ENCODE measurements at places on chromosomes 4 and X.

GRCh38 chrX:56782352-56782751 lies 53.3 kb downstream of the NBDY start:
- no peak for DNase-seq
- H3K4me1 ChIP-seq: no peaks in the 10 kb centered on the region
- H3K27me3 ChIP-seq: no peaks in the 10 kb centered on the region
- H3K27ac ChIP-seq: peak overlapping the region; percentile 77

DNA sequence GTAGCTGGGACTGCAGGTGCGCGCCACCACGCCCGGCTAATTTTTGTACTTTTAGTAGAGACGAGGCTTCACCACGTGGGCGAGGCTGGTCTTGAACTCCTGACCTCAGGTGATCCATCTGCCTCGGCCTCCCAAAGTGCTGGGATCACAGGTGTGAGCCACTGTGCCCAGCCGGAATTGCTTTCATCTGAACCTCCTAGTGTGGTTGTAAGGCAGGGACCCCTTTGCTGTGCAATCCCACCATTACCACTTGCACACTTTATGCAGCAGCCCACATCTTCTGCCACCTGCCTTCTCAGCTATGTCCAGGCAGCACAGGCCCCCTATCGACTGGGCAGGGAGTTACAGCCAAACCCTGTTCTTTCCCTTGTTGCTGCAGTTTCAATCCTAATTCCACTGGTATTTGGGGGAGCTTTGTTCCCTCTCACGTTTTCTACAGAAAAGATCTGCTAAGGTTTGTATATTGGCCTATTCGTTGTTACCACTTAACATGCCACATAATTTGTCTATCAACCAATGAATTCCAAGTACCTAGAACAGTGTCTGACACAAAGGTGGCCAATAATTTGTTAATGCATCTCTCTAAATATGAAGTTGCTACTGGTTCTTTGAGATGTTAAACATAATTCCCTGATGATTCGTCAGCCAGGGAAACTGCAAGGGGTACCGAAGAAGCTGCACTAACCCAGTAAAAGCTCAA lies 6.5 kb downstream of the RPL39 start:
- H3K27me3 ChIP-seq: no peaks in the 10 kb centered on the region
- H3K36me3 ChIP-seq: no peaks in the 10 kb centered on the region
- no peaks in the 10 kb centered on the region for H3K4me1 ChIP-seq
- no peak overlapping the region for H3K27ac ChIP-seq

DNA sequence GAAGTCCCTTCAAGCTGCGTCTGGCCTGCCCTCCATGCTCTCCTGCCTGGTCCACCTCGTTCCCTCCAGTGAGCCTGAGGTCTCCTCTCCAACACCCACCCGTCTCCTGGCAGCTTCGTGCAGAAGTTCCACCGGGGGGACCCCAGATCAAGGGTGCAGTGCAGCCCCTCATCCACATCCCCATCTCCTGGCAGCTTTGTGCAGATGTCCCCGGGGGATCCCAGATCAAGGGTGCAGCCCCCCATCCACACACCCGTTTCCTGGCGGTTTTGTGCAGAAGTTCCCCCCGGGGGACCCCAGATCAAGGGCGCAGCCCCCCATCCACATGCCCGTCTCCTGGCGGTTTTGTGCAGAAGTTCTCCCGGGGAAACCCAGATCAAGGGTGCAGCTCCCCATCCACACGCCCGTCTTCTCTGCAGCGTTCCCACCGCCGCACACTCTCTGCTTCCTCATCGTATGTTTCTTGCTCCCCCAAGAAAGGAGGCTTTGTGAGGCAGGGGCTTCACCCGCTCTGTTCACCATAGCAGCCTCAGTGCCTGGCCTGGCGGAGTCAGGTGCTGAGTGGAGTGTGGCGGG lies 35.7 kb downstream of the PIGG start:
- H3K36me3 ChIP-seq: peaks cover 8% of the 10 kb centered on the region
- no peaks in the 10 kb centered on the region for H3K27me3 ChIP-seq
- H3K4me1 ChIP-seq: no peaks in the 10 kb centered on the region
- no peak overlapping the region for H3K4me3 ChIP-seq
- DNase-seq: peak; percentile 48

GRCh38 chr4:107800706-107801105 lies 24.0 kb upstream of the SGMS2 start:
- no peaks in the 10 kb centered on the region for H3K36me3 ChIP-seq
- H3K27me3 ChIP-seq: no peaks in the 10 kb centered on the region
- no peak overlapping the region for H3K4me3 ChIP-seq

DNA sequence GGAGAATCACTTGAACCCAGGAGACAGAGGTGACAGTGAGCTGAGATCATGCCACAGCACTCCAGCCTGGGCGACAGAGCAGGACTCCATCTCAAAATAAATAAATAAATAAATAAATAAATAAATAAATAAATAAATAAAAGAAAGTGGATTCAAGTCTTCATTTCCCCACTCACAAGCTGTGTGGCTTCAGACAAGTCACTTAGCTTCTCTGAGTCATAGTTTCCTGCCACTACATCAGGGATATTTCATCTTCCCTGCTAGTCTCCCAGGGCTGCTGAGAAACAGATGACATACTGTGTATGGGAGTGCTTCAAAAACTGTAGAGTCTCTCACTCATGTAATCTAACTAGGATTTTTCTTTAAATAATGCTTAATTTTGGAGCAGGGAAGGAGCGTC lies 37.2 kb downstream of the TBC1D9 start:
- no peaks in the 10 kb centered on the region for H3K36me3 ChIP-seq
- peak overlapping the region; percentile 45 for H3K27ac ChIP-seq
- DNase-seq: no peak
- no peak overlapping the region for H3K4me3 ChIP-seq

DNA sequence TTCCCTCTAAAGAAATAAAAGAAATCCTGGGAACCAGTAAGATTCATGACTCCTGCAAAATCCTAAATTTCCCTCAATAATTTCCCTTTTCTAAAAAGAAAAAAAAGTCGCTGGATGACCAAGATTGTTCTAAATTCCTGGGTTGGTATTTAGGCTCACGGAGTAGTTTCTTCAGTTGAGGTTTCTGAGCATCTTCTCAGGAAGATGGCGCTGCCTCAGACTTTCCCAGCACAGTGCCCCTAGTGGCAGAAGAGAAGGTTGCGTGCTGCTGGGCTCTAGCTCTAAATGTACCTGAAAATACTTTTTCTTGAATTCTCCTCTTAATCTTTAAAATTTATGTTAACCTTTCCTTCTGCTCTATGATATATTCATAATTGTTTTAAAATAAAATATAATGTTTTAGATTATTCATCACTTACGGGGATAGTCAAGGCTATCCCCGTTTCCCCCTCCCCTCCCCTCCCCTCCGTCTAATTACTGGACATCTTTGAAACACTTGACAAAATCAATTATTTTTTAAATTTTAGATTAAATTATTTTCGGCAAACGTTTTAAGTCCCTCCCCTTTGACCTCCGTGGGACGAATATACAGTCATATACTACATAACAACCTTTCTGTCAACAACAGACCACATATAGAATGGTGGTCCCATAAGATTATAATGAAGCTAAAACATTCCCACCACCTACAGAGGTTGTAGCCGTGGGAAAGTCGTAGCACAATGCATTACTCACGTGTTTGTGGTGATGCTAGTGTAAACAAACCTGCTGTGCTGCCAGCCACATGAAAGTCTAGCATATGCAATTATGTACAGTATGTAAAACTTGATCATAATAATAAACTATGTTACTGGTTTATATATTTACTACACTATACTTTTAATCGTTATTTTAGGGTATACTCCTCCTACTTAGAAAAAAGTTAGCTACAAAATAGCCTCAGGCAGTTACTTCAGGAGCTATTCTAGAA lies 41.0 kb upstream of the GATB start:
- no peak overlapping the region for H3K27ac ChIP-seq
- H3K4me3 ChIP-seq: no peak overlapping the region
- H3K27me3 ChIP-seq: no peaks in the 10 kb centered on the region
- H3K36me3 ChIP-seq: no peaks in the 10 kb centered on the region
- no peak for DNase-seq

- no peaks in the 10 kb centered on the region for H3K27me3 ChIP-seq
- H3K36me3 ChIP-seq: no peaks in the 10 kb centered on the region
- H3K4me1 ChIP-seq: no peaks in the 10 kb centered on the region
- no peak overlapping the region for H3K4me3 ChIP-seq
These were observed 323.6 kb downstream of the BCOR start for GRCh38 chrX:39773923-39774773.

DNA sequence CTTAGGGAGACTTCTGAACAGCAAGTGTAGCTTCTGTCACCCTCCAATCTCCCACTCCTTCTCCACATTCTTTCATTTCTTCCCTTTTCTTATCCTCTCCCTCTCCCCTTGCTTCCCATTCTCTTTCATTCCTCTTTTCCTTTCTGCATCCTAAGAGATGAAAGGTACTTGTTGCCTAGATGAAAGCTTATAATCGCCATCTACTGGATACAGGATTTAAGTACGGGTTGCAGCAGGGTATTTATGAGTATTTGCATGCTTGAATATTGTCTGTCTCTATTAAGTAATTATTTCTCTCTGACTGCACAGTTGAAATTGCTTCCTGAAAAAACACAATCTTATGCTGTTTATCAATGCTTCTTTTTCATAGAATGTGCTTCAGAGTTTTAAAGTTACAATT lies 174.0 kb upstream of the TENT5D start:
- DNase-seq: no peak
- no peaks in the 10 kb centered on the region for H3K4me1 ChIP-seq
- H3K36me3 ChIP-seq: no peaks in the 10 kb centered on the region
- no peaks in the 10 kb centered on the region for H3K27me3 ChIP-seq
- no peak overlapping the region for H3K27ac ChIP-seq

DNA sequence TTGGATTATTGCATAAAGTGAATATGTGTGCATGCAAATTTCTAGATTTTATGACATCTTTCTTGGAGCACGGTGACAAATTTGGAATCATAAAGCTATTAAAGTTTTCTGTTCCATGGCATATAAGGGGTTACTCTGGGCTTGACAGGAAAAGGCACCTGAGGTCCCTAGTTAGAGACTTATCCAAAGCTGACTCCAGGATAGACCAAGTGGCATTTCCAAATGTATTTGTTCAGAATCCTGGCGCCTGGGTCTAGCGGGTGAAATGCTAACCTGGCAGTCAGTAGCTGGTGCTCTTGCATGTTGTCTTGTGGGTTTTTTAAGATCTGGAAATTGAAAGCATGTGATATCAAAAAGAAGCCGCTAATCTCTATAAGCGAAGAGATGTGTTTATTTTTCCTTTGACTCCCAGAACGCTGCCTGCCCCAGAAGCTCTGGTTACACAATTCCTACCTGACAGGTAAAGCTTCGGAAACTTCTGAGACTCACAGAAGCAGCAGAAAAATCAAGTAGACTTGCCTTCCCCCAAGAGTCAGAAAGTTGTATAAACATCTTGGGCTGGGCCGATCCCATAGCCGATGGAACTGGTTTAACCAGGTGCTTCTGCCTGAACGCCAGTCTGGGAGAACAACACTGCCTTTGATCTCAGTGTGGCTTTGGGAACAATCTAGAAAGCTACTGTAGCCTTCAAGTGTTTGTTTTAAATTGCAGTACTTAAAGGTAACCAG lies 12.9 kb upstream of the ZCCHC4 start:
- H3K27ac ChIP-seq: peak overlapping the region; percentile 64
- no peaks in the 10 kb centered on the region for H3K36me3 ChIP-seq
- DNase-seq: peak; percentile 65

- DNase-seq: no peak
- H3K4me1 ChIP-seq: no peaks in the 10 kb centered on the region
- no peaks in the 10 kb centered on the region for H3K27me3 ChIP-seq
These were observed 645 bp upstream of the RAB28 start for GRCh38 chr4:13484749-13485221.

- H3K4me3 ChIP-seq: no peak overlapping the region
- H3K27me3 ChIP-seq: no peaks in the 10 kb centered on the region
- no peak overlapping the region for H3K27ac ChIP-seq
- H3K36me3 ChIP-seq: no peaks in the 10 kb centered on the region
- peaks cover 16% of the 10 kb centered on the region for H3K4me1 ChIP-seq
These were observed 114.0 kb upstream of the LNX1 start for GRCh38 chr4:53705151-53705764.

DNA sequence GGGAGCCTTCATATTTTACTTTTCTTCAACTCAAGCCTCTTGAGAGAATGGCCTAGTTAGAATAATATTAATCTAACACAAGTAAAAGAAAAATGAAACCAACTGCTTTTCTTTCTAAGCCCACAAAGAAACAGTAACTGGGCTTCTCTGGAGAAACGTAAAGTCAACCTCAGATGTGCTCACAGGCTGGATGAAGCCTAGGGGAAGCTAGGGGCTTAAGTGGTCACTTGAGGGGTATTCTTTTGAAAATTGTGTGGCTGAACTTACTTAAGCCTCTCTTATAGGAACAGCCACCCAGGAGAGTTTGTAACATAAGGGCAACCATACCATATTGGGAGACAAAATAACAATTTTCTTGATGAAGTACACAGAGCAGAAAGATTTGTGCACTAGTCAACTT lies 279.0 kb downstream of the SPRY1 start:
- no peak for DNase-seq
- H3K27me3 ChIP-seq: no peaks in the 10 kb centered on the region
- H3K4me1 ChIP-seq: no peaks in the 10 kb centered on the region
- no peak overlapping the region for H3K4me3 ChIP-seq

- no peaks in the 10 kb centered on the region for H3K27me3 ChIP-seq
- H3K27ac ChIP-seq: no peak overlapping the region
- no peak overlapping the region for H3K4me3 ChIP-seq
- H3K36me3 ChIP-seq: no peaks in the 10 kb centered on the region
- DNase-seq: no peak
These were observed 1.2 kb downstream of the RAB9B start for GRCh38 chrX:103830848-103831247.

- no peaks in the 10 kb centered on the region for H3K4me1 ChIP-seq
- peaks cover 43% of the 10 kb centered on the region for H3K27me3 ChIP-seq
- H3K36me3 ChIP-seq: no peaks in the 10 kb centered on the region
- no peak overlapping the region for H3K4me3 ChIP-seq
- no peak for DNase-seq
These were observed 63.6 kb downstream of the STARD8 start for GRCh38 chrX:68710870-68711576.

- H3K27ac ChIP-seq: no peak overlapping the region
- DNase-seq: no peak
- H3K36me3 ChIP-seq: no peaks in the 10 kb centered on the region
- H3K27me3 ChIP-seq: peaks cover 3% of the 10 kb centered on the region
- no peaks in the 10 kb centered on the region for H3K4me1 ChIP-seq
- no peak overlapping the region for H3K4me3 ChIP-seq
These were observed 48.6 kb upstream of the SHISA3 start for GRCh38 chr4:42348692-42349091.

- H3K4me3 ChIP-seq: no peak overlapping the region
- H3K27me3 ChIP-seq: peaks cover 13% of the 10 kb centered on the region
- DNase-seq: no peak
- H3K36me3 ChIP-seq: no peaks in the 10 kb centered on the region
- no peaks in the 10 kb centered on the region for H3K4me1 ChIP-seq
- no peak overlapping the region for H3K27ac ChIP-seq
These were observed 29.1 kb downstream of the PPP2R2C start for GRCh38 chr4:6443035-6444023.

- no peak for DNase-seq
- no peak overlapping the region for H3K27ac ChIP-seq
- H3K36me3 ChIP-seq: no peaks in the 10 kb centered on the region
- H3K4me1 ChIP-seq: no peaks in the 10 kb centered on the region
- no peak overlapping the region for H3K4me3 ChIP-seq
- peaks cover 91% of the 10 kb centered on the region for H3K27me3 ChIP-seq
These were observed 2.8 kb downstream of the RTL5 start for GRCh38 chrX:72128881-72129280.
